Heart right ventricle (tissue), 16 donors: ENCODE measurements at places on chromosomes 12 and 14. TPM values are rescaled to one million over a fixed set of nuclear protein-coding genes. Genes with fewer than 3 reads are reported as not detected.

DNA sequence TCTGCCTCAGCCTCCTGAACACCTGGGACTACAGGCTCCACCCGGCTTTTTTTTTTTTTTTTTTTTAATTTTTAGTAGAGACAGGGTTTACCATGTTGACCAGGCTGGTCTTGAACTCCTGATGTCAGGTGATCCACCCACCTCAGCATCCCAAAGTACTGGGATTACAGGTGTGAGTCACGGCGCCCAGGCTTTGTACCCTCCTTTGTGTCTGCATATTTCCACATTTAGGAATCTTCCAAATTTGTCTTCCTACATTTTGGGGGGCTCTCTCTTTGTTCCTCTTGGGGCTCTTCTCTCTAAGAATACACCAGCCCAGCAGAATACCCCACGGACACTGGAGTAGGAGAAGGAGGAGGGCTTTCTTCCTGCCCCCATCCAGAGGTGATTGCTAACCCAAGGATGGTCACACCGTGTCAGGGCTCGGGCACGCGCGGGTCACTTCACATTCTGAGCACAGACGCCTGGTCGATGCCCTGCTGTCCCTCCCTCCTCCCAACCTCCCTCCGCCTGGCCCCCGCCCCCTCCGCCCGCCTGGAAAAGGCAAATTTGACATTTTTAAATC, 2.1 kb upstream of the DNAJC22 start:
- no peak for DNase-seq

Gene NTS
- polyA plus RNA-seq, result 0.07 TPM

DNA sequence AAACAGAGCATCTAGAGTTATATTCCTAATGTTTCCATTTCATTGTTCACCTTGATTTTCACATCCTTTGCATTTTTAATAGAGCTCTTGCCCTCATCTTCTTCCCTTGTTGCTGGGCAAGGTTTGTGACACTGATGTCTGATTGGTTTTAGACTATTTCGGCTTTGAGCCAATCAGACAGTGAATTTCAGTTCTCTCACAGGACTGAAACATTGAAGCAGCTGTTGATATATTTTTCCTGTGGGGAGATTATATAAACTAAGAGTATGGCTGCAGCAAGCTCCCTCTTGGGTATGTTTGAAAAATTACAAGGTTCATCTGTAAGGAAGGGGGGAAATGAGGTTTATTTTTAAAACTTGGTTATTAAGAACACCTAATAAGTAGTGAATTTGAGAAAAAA, 51.2 kb downstream of the ATF7IP start:
- no peak for DNase-seq

GRCh38 chr14:78450669-78451318, 280.6 kb downstream of the NRXN3 start:
- DNase-seq, result no peak

Gene ERP27
- 0.44 TPM for polyA plus RNA-seq

DNA sequence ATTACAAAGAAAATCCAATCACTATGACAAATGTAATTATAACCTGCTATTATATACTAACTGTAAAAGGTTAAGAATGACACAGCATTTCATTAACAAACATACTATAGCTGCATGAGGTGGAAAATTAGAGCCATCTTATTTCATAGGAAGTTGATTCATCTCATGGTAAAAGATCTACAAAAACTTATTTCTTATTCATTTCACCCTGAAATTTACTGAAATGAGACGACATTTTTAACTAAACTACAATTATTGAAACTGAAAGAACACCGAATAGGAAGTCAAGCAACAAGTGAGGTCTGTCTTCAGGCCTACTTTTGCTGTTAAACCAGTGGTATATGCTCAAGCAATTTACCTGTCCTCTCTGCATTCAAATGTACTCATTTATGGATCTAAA, 87.2 kb downstream of the CEP83 start:
- no peak for DNase-seq

- DNase-seq, result no peak
Measured at GRCh38 chr12:68439368-68440045, 107.3 kb upstream of the MDM1 start.

DNA sequence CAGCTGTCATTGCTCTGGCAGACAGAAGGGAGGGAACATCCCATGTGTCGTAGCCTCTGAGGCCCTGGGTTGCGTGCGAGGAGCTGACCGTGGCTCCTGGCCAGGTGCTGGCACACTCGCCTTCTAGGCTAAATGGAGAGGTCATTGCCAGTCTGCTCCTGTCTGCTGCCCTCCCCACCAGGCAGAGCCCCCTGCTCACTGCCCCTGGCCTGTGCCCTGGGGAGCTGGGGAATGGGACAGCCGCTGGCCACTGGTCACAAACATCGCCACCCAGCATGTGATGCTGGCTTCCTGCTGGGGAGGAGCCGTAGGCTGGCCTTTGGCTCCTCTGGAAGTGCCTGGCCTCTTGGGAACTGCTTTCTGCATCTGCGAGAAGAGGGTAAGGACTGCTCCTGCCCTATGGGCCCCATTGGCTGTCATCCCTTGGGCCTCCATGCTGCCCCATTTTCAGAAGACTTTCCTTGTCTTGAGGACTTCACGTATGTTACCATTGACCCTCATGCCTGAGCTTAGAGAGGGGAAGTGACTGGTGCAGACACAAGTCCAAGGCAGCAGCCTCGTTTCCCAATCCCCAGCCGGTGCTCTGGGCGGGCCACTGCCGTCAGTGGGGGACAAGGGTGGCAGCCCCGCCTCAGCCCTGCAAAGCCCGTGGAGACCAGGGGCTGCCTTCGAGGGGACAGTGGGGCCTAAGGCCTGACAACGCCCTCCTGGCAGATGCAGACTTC, 2.0 kb upstream of the TNFAIP2 start:
- peak; percentile 69 for DNase-seq

Gene HOXC6
- polyA plus RNA-seq, result 0.03 TPM

DNA sequence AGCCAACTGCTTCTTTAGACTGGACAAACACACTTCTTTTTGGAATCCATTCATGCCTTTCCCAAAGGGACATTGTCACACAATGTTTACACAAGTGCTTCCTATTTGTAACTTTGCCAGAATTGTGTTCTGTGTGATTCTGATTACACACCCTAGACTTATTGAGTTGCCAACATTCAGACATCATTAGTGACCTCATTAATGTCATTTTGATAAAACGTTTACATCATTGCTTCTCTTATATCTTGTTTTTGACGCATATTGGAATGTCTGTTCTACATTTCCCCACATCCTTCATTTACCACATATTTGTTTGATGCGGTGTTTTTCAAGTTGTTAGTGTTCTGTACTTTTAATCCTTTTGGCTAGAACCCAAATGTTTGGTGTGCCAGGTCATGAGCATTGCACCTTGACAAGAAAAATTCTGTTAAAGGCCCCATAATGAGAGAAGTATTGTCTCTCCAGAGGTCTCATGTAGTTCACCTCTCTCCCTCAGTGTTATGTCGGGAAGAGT, 305.5 kb downstream of the AEBP2 start:
- no peak for DNase-seq

DNA sequence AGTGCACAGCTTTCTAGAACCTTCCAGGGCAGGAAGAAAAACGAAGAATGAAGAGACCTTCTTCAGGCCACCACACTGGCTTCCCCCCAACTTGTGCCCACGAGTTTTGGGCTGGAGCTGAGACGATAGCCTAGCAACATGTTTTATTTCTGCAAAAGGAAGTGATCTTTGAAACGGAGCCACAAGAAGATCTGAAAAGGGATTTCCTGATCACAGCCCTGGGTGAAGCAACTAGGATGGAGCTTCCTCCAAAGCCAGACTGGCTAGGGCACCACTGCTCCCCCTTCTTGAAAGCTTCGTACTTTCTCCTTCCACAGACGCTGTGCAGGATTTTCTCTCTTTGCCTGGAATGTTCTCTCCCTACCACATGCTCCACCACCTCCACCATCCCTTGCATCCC, 418.3 kb downstream of the MED13L start:
- DNase-seq, result no peak

Gene ZFHX2
- 1.0 TPM for polyA plus RNA-seq

Gene HOXC13
- polyA plus RNA-seq, result not detected

DNA sequence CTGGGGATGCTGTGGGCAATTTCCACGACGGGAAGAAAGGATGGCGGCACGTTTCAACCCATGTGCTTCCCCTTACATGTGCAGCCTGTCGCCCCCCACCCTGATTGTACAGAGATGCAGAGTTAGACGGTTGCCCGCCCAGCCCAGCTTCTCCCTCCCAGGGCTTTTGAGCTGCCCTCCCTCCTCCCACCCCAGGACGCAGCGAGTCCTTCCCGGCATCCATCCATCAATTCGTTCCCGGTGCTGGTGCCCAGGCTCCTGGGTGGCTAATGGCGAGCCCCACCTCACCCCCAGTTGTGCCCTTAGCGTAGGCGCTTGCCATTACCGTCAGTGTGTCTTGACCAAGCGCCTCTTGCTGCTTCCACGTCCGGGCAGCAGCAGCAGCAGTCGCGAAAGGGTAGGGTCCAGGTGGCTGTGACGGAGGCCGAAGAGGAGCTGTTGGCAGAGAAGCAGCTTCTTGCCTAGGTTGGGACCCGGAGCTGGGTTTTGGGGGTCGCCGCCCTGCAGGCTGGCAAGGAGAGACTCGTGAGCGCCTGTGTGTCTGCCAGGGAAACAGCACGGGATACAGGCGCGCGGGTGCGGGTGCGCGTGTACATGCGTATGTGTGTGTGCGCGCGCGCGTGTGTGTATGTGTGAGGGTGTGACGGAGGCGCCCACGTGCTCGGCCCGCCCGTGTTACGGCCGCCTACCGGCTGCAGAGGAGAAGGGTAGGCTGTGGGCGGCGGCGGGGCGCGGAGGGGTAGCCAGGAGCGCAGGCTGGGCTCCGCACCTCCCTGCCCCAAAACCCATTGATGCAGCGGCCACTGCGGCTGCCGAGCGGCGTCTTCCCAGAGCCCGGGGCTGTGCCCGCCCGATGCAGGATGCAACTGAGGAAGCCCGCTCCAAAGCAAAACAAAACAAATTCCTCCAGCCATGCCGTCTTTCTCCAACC, at the start of gene SLC6A15:
Gene SLC6A15, minus strand, starts transcription at position 602 of the 931 bp plus-strand sequence. CDS start 20,679 bp downstream, outside the sequence.
- DNase-seq, result no peak

DNA sequence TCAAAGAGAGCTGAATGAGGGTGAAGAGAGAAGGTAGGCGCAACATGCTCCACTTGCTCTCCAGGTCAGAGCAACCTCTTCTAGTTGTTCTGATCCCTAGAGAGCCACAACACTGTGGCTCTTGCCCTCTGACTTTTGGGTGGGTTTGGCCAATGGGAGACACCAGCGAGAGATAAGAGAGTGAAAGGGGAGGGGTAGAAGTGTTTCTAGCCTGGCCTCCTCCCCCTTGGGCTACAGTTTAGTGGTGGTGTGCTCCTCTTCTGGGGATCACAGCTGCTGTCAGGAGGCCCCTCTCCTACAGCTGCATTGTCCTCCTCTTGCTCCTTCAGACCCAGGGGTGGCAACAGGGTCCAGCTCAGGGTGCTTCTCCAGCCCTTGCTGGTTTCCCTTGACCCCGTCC, 454.8 kb downstream of the FUT8 start:
- DNase-seq, result no peak

DNA sequence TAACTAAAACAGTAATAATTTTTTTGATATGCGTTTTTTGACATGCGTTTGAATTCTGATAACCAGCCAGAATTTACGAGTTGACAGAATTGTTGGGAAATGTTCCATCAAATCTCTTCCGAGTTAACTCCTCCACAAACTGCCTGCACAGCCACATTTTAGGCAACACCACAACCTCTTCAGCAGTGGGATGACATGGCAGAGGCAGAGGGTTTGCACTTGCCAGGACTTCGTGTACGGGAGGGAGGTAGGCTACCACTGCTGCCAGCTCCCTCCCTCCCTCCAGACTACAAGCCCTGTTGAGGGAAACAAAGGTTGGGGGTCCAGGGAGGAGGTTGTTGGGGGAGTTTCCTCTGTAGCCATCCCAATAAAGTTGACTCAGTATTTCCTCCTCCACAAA, 14.5 kb upstream of the ACTR6 start:
- no peak for DNase-seq

GRCh38 chr12:71069311-71069710, 88.5 kb downstream of the TSPAN8 start:
- no peak for DNase-seq

DNA sequence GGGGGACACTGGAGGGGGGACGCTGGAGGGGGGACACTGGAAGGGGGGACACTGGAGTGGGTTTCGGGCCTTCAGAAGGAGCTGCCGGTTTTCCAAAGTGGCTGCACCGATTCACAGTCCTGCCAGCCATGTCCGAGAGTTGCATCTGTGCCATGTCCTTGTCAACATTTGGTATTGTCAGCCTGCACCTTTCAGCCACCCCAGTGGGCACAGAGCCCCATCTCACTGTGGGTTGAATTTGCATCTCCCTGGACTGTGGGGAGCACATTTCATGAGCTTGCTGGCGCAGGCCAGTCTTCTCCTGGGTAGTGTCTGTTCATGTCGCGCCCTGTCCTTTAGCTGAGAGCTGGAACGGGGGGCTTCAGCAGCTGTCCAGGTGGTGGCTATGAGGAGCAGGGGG, 72.7 kb downstream of the GALNT9 start:
- DNase-seq, result no peak

- no peak for DNase-seq
Measured at GRCh38 chr12:12903642-12904609, 12.6 kb downstream of the GPRC5A start.

Gene TAS2R42
- polyA plus RNA-seq, result not detected

DNA sequence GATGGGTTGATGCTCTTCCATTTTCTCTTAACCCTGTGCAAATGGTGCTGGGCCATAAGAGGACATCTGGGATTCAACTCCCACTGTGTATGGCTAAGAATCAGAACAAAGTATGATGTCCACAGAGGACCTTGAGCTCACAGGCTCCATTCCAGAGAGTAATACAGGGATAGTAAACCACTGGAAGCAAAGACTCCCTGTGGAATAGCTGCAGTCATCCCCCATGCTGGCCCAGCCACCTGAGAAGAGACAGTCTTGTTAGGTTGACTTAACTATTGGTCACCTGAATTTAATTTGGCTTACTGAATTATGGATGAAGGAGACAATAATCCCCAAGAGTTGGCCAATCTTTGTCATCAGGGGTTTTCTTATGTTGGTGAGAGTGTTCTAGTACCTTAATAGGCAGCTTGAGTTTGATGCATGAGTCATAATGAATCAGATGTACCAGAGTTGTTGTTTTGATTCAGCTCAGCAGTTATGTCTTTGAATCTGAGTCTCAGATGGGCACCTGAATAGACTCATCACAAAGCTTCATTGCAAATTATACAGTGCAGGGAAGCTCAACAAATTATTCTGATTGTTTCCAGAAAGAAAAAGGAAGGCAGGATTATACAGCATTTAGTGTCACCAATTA, 122.7 kb downstream of the SSPN start:
- DNase-seq, result no peak

- peak; percentile 67 for DNase-seq
Measured at GRCh38 chr12:11863478-11863906, 207.2 kb upstream of the BCL2L14 start.

Gene ERG28
- polyA plus RNA-seq, result 13.7 TPM

- DNase-seq, result no peak
Measured at GRCh38 chr12:18953505-18953904, 176.0 kb upstream of the PLEKHA5 start.

Gene MUCL1
- not detected for polyA plus RNA-seq

Gene CDKN3
- 5.2 TPM for polyA plus RNA-seq

DNA sequence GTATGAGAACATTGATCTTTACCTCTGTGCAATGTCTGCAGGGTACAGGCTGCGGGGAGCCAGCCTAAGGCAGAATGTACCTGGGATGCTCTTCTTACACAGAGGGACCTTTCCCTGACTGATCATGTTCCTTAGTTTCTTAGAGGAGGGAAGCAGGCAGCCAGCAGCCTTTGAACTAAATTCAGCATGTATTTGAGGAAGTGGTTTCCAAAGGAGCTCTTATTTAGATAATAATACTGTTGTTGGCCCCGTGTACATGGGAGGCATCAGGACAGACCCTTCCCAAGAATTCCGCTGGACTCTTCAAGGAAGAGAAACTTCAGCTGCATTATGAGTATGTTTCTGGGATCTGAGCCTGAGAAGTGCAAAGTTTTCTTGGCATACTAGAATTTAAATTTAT, 98.8 kb downstream of the CCDC92 start:
- DNase-seq, result no peak

- no peak for DNase-seq
Measured at GRCh38 chr12:53706080-53706479, 21.2 kb downstream of the CALCOCO1 start.
